Fibroblast of villous mesenchyme (primary cell): ENCODE measurements at places on chromosomes 11 and 22. TPM values are rescaled to one million over a fixed set of nuclear protein-coding genes. Genes with fewer than 3 reads are reported as not detected.
A peak's percentile ranks its signal among the peaks of the same experiment; 100 is the strongest.

MPPED2 gene
- not detected in 2 replicates for total RNA-seq

RIMBP3B gene
- total RNA-seq: under 0.01 and 0.32 TPM in 2 replicates

ZP1 gene
- not detected in 2 replicates for total RNA-seq

GRCh38 chr11:4049006-4049405, 45.6 kb upstream of the RRM1 start:
- peak; percentile 57 for DNase-seq

DNA sequence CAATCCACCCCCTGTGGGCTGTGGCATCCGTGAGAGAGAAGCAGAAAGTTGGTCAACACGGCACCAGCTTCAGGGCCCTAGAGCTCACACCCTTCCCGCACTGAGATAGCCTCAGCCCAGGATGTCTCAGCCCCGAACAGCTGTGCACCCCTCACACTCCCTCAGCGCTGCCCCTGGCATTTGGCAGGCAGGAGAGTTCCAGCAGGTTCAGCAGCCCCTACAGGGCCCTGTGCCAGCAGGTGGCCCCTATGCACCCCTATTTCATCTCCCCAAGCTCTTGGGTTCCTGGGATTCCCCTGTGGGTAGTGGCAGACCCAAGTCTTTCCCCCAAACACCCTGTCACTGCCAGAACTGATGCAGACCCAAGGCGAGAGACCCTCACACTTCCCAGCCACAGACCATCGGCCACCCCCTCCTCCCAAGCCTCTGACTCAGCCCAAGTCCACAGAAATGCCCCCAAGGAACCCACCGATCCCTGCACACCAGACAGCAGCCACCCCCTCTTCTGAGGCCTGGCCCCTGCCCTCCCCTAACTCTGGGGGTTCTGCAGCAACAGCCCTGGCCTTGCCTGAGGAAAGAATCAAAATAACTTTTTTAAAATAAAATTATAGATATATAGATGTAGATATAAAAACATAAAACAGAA, 183.6 kb downstream of the IGLL1 start:
- DNase-seq: no peak
